Osteocyte (in vitro differentiated cells): ENCODE measurements at places on chromosomes 11 and 22.
A peak's percentile ranks its signal among the peaks of the same experiment; 100 is the strongest.

GRCh38 chr22:19526702-19527111 lies 2.5 kb upstream of the CLDN5 start:
- DNase-seq: no peak

DNA sequence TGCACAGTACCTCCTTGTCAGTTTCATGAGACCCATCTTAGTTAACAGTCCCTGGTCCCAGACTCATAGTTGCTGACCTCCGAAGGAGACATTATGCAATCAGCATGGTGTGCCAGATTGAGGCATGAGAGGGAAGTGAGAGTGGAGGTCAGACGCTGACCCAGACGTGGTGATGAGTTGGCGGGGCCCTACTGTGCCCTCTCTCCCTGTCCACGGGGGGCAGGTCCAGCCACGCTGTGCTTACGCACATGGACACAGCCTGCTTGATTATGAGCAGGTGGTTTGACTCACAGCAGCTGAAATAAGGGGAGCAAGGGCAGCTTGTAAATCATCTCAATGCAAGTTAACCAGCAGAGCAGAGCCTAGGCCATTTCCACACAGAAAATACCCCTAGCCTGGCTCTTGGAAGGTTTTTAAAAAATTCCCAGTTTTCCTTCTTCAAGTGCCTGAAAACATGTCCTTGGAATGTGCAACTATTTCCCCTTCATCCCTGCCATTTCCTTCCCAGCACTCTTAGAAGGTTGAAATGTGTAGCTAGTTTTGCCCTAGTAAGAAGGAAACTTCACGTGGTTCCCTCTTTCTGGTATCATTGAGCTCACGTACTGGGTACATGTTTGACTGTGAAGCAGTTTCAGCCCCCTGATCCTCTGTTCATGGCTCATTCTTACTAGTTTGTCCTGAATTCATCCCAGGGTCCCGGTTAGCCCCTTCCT lies 122.6 kb upstream of the SORL1-AS1 start:
- DNase-seq: peak; percentile 62

DNA sequence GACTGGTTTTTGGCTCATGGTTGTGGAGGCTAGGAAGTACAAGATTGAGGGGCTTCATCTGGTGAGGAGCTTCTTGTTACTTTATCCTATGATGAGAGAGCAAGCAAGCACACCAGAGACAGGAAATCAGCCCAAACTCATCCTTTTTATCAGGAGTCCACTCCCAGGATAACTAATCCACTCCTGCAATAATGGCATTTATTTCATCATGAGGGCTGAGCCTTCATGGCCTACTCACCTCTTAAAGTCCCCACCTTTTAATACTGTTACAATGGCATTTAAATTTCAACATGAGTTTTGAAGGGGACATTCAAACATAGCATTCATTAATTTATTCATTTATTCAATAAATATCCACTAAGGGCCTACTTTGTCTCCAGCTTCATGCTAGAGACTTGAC lies 60.9 kb downstream of the PARVA start:
- DNase-seq: no peak

GRCh38 chr11:134345237-134345550 lies 13.4 kb downstream of the GLB1L2 start:
- peak; percentile 63 for DNase-seq

DNA sequence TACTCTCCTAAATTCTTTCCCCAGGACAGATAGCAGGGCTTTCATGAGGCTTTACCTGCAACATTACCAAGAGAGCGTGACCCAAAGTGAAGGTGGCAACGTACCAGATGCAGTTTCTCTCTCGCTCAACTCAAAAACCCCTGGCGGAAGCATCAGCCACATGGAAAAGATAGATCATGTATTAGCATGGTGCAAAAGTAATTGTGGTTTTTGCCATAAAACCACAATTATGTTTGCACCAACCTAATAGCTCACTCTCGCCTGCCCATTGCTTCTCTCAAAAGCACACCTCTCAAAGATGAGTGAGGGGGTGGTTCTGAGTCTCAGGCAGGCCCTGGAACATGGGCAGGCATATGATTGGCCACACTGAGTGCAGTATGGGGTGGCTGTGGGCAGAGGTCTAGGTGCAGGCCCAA lies 7.0 kb downstream of the MS4A6A start:
- no peak for DNase-seq

- no peak for DNase-seq
Measured at GRCh38 chr22:35894937-35895708, 133.5 kb downstream of the RBFOX2 start.

DNA sequence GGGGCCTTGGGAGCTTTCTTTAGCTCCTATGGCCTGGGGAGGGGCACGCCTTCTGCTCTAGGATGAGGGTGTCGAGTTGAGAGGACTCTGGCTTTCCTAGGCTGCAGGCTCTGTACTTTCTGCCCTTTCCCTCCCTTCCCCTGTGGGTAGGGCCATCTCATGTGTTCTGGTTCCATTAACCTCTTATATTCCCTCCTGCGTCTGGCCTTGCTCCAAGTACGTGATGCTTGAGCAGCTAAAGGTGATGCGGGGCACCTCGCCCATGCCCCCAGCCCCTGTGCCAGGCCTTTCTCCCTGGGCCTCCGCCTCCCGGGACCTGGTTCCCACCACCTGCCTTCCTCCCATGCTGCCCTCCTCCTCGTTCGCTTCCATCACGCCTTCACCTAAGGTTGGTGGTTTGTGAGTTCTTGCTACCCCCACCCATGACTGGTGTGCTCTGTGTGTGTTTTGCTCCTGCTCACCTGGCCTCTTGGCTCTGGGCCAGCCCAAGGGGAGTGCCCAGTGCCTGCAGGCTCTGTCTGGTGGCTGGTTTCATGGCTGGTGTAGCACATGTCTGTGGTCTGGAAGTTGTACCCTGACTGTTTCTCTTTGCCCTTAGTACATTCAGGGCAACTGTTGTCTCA lies 34.1 kb downstream of the PHLDB1 start:
- no peak for DNase-seq

- DNase-seq: no peak
Measured at GRCh38 chr11:131378931-131379330, 8.5 kb downstream of the NTM start.

DNA sequence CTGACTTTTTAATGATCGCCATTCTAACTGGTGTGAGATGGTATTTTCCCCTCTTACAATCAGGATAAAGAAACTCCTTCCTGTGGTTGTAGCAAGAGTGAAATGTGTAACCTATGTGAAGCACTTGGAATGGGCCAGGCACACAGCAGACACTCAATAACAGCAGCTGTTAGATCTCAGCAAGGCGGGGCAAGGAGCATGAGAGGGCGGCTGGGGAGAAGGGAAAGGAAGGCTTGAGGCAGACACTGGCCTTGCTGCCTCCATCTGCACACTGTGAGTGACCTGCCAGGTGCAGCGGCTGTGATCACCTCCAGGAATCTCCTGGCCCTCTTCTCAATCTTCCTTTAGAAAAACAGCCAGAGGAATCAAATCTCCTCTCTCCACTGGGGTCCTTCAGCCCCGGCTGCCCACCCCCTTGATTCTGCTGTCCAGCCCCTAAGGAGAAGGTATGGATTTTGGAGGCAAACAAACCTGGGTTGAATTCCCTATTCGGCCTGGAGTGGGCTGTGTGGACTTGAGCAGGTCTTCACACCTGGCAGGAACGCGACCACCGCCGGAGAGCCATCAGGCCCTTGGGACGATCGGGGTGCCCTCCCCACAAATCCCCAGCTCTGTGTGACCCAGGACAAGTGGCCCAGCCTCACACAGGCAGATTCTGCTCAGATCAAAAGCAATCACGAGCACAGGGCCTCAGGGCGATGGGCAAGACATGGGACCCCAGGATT lies 49.0 kb downstream of the RPUSD4 start:
- DNase-seq: no peak

- no peak for DNase-seq
Measured at GRCh38 chr11:11620921-11621572, 758 bp downstream of the GALNT18 start.

GRCh38 chr11:74462631-74463030 lies 4.7 kb downstream of the KCNE3 start:
- DNase-seq: no peak

DNA sequence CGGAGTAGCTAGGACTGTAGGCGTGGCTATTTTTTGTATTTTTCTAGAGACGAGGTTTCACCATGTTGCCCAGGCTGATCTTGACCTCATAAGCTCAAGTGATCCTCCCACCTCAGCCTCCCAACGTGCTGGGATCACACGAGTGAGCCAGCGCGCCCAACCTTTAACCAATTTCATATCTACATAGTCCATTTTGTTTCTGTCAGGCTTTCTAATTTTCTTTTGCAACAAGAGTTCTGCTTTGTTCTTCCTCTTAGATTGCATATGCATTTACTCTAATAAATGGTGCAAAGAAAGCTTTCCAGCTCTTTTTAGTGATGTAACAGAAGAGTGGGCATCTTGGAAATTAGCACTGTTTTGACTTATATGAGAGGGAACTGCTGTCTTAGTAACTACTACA lies 13.3 kb downstream of the RTN3 start:
- no peak for DNase-seq

DNA sequence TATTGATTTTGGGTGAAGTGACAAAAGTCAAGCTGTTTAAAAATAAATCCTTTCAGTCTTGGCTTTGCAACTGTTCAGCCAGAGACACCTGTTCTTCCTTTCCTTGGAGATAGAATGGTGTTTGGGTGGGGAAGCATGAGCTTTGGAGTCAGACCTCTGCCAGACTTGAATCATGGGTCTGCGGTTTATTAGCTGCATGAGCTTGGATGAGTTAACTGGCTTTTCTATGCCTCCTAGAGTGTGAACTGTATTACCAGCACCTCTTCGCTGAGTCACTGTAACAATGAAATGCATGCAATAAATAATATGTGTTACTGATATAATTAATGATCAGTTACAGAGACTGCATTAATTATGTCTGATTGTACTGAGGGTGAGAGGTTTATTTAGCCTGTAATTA lies 13.5 kb upstream of the MYEOV start:
- no peak for DNase-seq

DNA sequence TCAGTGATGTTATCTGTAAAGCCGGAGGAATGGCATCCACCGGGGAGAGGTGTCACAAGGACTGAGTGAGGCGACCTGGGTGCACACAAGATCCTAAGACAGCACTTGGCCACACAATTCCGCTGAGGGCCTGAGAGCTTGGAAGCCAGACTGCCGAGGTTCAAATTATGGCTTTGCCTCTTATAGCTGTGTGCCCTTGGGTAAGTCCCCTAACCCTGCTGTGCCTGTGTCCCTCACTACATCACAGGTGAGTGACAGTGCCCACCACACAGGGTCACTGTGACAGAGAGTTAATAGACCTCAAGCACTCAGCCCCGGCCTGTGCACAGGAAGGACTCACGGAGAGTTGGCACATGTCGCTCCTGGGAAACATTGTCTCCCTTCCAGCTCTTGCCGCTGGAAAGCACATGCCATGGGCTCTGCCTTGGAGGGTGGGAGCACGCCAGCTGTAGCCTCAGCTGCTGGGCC lies 592 bp downstream of the RHOD start:
- no peak for DNase-seq

DNA sequence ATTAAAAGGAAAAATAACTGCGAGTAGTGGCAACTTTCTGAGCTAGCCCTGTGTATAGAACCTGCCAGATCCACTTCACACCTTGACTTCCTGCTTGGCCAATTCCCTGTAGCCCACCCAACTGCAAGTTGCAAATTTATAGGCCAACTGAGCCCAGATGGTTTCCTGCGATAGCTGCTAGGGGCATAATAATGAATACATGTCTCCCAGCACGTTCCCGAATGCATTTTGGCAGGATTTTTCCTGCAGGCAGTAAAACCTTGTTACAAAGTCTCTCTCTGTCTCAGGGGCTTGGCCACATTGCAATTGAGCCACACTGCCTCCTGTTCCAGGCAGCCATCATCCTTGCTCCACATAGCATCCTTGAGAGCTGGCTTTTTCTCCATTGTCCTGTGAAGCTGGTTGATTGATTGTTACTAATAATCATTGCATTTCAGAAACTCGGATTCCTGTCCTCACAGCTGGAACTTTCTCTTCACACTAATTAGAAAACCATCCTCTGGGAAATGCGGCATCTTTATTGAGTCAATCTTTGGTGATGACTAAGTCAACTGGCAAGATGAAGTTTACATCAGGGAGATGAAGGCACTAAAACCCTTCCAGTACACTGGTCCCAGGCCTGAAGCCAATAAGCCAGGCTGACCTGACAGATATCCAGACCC lies 18.6 kb upstream of the LMO2 start:
- DNase-seq: no peak

- no peak for DNase-seq
Measured at GRCh38 chr11:34671946-34672345, 51.1 kb downstream of the EHF start.

- DNase-seq: no peak
Measured at GRCh38 chr11:20489948-20490347, 102.4 kb downstream of the PRMT3 start.

GRCh38 chr11:75996523-75997442 lies 181.8 kb downstream of the UVRAG start:
- no peak for DNase-seq

GRCh38 chr11:63262547-63262946 lies 19.1 kb upstream of the SLC22A25 start:
- no peak for DNase-seq

DNA sequence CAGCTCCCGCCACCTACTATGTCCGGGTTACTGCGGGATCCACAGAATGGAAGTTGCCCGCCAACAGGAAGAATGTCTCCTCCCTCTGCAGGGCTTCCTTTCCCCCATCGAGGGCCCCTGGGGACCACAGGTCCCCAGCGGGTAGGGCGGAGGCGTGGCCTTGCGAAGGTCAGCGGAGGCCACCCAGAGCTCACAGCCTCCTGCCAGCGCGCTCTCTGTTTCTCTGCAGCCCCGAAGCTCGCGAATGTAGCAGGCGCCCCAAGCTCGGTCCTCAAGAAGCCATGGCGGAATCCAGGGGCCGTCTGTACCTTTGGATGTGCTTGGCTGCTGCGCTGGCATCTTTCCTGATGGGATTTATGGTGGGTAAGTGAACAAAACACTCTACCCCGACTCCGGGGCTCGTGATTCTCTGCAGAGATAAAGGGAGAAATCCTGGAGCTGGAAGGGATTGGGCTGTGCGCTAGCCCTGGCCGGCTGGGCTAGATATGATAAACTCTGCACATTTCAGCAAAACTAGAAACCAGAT lies at the start of gene NAALAD2:
NAALAD2 (plus strand) TSS at position 186 of the 526 bp plus-strand sequence; CDS start at position 282, 96 bp downstream.
- DNase-seq: no peak

DNA sequence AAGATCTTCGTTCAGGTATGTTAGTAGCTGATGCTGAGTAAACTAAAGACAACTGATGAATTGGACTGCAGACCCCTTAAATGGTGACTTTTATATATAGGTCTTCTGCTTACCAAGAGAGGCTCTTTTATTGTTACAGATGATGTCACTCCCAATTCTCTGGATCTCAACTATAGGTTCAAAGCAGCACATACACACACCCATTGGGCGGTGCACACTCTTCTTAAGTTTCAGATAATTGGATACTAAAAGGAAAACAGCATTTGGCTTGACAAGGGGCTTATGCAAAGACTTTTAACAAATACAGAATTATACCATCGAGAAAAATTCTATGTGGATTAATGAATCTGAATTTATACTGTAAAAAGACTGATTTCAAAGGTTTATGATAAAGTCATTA lies at the start of gene PTH:
PTH (minus strand) TSS at position 69 of the 400 bp plus-strand sequence. CDS start 3,142 bp downstream, outside the sequence.
- DNase-seq: no peak

- DNase-seq: no peak
Measured at GRCh38 chr11:121029153-121029552, 5.3 kb downstream of the TBCEL start.
